ENCODE measurements at places on chromosomes 5 and 9.
A peak's percentile ranks its signal among the peaks of the same experiment; 100 is the strongest.

DNA sequence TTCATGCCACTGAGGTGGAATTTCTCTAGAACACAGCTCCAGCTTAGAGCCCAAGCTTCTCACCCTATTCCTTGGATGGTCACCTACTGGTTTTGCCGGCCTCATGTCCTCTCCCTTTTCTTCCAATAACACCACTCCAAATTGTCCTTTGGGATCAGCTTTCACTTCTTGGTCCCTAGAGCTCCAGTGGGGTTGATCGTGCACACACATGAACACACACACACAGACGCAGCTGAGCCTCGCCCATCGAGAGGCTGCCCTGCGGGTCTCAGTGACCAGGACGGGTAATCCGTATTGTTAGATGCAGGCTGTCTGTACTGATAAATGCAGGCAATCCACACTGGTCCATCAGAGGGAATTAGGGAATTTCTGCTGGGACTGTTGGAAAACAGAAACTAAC lies 6.9 kb downstream of the COL23A1 start:
- no peak for DNase-seq

DNA sequence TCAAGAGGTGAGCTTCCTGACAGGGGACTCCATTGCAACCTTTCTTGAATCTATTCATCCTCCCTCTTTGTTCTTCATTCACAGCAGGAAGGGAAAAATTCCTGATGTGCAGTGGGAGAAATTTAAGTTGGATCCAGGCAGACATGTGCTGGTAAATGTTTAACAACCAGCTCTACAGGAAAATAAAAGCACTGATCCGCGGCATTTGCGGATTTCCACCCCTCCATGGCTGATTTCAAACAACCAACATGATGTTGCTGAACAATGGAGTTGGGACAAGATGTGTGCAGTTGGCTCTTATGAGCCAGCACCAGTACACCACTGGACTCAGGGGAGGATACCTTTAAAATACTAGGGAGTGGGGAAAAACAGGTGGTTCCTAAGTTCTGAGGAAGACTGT lies 47.0 kb downstream of the SPRY4 start:
- no peak for DNase-seq

- DNase-seq = no peak
These were observed 1.2 kb downstream of the RNF14 start for GRCh38 chr5:141969783-141970771.

DNA sequence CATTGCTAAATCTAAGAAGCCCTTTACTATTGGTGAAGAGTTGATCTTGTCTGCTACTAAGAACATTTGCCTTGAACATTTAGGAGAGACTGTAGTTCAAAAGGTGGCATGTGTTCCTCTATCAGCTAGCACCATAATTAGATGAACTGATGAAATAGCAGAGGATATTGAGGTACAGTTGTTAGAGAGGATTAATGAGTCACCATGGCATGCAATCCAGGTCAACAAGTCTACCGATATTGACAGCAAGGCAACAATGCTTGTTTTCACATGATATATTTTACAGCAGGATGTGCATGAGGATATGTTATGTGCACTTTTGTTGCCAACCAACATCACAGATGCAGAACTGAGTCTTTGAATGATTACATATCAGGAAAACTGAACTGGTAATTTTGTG lies 134.3 kb upstream of the CDH9 start:
- DNase-seq = no peak

DNA sequence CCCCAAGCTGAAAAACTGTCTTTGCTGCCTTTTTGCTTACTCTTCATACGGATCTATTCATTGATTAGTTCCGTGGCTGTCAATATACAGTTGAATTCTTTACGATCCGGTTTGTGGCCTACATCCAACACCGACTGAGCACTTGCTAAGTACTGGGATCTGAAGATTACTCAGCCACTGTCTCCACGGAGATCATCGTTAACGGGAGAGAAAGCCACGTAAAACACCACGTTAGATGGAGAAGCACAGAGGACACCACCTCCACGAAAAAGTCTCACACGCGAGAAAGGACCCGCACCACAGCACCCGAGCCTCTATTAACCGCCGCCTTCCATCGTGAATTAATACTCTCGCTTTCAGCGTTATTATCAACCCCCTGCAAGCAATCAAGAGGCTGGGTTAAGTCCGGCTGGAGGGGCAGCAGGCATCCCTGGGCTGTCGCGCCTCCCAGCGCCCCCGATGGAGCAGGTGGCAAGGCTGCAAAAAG lies 650 bp downstream of the ELP1 start:
- DNase-seq = no peak

DNA sequence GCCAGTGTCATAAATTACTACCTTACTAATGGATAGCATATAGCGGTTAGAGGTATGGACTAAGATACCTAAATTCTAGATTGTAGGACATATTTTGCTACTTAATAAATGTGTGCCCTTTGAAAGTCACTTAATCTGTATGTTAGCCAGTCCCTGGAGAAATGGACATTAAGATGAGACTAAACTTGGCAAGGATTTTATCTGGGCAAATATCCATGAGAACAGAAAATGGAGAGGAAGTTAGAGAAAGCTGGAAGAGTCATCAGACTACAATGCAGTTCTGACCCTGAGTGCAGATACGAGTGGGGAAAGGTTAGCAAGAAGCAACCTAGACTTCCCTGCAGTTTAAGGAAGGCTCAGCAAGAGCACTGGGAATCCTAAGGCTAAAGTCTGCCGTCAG lies 33.0 kb downstream of the TBCA start:
- no peak for DNase-seq

DNA sequence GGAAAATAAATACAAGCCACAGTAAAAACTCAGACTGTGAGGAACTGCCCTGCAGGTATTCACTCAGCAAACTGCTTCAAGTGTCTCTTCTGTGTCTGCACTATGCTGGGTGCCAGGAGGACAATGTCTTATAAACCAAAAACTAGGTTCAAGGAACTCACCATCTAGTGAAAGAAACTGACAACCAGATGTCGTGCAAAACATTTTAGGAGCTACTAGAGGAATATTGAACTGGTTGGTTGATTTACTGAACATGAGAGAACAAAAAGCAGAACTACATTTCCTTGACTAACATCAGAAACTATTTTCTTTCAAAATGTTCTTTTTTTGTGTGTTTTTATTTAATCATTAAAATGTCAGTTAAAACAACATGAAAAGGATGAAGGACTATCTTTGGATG lies 35.2 kb downstream of the ZNF366 start:
- no peak for DNase-seq

GRCh38 chr5:81525690-81526089 lies 131.8 kb upstream of the ACOT12 start:
- no peak for DNase-seq

GRCh38 chr5:148843510-148844318 lies 17.3 kb downstream of the ADRB2 start:
- DNase-seq = no peak

- DNase-seq = no peak
These were observed 756.4 kb upstream of the DMAC1 start for GRCh38 chr9:8555762-8556500.

- no peak for DNase-seq
These were observed 317.6 kb downstream of the ARRDC3 start for GRCh38 chr5:91065496-91065895.

DNA sequence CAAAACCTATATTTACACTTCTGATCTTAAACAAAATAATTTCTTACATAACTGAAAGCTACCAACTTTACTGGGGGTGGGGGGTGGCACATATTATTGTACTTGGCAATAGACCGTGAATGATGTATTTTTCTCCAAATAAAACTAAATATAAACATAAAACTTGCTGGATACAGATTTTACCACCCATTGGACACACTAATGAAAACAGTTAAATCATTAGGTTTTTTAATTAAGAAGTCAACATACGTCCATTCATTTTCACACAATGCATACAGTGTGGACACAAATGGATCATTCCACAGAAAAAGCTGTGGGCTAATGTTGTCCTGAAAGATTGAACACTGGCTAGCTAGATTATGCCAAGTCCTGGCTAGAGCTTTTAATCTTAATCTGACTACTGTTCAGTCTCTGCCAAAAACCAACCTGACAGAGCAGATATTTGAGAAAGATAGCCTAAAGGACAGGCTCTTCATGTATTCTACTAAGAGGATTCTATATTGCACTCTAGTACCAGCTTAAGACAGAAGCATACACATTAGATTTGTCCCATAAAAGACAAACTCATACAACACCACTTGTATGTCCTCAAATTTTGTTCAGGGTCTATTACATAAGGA lies 118.1 kb downstream of the SIL1 start:
- no peak for DNase-seq

- DNase-seq = no peak
These were observed 5.4 kb upstream of the TIFAB start for GRCh38 chr5:135457424-135458071.

GRCh38 chr9:86676396-86676795 lies 270.9 kb downstream of the GAS1 start:
- DNase-seq = no peak

DNA sequence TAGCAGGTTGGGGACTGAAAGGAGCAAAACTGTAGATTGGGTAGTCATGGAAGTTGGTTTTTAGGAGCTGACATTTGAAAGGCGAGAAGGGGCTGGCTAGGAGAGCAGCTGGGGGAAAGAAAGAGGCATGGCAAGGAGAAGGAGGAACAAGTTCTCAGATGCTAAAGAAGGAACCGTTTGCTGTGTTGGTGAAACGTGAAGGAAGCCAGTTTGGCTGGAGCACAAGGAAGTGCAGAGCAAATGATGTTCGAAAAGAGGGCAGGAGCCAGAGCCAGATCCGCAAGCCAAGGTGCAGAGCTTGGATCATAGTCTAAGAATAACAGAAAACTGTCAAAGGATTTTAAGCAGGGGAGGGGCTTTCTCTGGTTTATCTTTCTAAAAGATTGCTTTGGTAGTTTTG lies 276.6 kb downstream of the ASTN2 start:
- peak; percentile 61 for DNase-seq
